RPMI7951 (cell line): ENCODE measurements at places on chromosomes 11 and 22. TPM values are rescaled to one million over a fixed set of nuclear protein-coding genes. Genes with fewer than 3 reads are reported as not detected.

- no peak for DNase-seq
Measured at GRCh38 chr11:75468534-75469340, 35.7 kb upstream of the KLHL35 start.

GRCh38 chr22:31323578-31324550 is 22.3 kb downstream of the PATZ1 start:
- no peak for DNase-seq

The TMEM191B gene
- total RNA-seq = not detected in 2 replicates

The CPT1B gene
- total RNA-seq = 4.8 and 5.0 TPM in 2 replicates

The IL18 gene
- not detected in 2 replicates for total RNA-seq

DNA sequence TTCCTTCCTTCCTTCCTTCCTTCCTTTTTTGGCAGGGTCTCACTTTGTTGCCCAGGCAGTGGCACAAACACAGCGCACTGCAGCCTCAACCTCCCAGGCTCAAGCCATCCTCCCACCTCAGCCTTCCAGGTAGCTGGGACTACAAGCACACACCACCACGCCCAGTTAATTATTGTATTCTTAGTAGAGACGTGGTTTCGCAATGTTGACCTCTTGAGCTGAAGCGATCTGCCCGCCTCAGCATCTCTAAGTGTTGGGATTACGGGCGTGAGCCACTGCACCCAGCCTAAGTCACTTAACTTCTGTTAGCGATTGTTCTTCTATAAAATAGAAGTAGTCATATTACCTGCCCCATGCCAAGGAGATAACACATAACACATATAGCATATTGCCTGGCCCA is 2.8 kb upstream of the SYTL2 start:
- DNase-seq = no peak

The NPAS4 gene
- total RNA-seq = not detected in 2 replicates

DNA sequence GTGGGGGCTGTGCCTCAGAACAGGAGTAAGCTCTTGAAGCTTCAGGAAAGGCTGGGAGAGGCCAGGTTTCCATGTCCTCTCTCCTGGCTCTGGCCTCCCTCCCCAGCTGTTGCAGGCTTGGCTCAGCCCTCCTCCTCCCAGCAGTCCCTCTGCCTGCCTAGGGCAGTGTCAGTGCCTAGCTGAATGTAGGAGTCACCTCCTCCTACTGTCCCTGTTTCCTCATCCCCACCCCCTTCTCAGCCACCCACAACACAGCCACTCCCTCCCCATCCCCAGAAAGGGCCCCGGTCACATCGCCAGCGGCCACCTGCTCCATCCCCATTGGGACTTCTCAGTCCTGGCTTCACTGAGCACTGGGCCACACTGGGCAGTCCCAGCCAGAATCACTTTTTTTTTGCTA is 2.9 kb upstream of the FBLN1 start:
- DNase-seq = no peak
